ENCODE measurements at places on chromosomes 13 and 19.

DNA sequence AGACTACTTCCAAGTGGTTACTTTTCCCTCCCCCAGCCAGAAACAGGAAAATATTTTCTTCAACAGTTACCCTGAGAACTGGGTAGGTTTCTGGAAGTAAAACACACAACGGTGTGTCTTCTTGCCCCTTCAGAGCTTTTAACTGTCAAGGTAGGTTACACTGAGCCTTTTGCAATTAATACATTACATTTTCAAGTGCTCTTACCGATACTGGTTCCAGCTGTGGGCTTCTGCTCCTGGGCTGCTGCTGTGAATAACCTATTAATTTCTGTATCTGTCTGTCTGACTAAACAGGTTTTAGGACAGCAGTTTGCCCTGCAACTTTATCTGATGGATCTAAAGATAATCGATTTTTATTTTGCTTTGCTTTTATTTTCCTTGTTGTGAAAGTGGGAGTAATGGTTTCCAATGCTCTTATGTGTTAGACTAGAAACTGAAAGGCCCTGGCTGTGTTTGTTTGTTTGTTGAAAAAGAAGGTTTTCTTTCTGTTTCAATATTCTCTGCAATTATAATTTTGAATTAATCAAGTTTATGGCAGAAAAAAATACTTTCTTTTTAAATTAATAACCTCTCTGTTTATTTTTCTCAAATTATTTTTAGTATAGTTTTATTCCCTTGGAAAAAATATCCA lies 196.7 kb upstream of the SLITRK6 start:
- DNase-seq, result no peak

DNA sequence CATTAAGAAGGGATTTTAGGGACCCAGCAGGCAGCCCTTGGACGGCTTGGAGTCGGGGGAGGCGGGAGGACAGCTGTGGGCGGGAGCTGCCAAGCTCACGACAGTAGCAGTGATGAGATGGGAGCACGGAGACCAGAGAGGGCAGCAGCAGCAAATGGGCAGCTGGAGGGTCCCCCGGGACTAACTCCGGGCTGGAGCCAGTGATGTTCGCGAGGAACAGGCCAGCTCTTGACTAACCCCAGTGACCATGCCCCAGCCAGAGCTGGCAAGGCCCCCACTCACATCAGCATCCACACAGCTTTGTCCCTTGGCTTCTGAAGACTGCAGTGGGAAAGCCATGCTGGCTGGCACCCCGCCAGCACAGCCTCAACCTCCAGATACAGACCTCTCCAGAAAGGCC lies 81.9 kb downstream of the RAB20 start:
- DNase-seq, result no peak

DNA sequence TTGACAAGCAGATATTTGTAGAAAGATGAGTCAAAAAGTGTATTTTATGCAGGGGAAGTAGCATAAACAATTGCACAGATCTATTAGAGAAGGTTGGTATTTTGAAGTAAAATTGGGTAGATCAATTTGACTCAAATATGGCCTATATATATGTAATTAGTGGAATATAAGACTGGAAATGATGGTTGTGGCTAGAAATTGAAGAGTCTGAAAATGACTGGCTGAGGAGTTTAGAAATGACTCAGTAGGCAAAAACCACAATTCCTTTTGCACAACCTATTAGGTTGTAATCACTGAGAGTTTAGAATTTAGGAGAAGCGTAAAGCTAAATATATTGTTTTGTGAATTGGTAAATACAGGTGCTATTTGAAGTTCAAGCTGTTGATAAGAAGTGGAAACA lies 622.6 kb upstream of the PCDH20 start:
- no peak for DNase-seq

- DNase-seq, result no peak
Observed at GRCh38 chr13:97338571-97338970, 95.4 kb upstream of the RAP2A start.

GRCh38 chr13:70080012-70080411 lies 27.6 kb upstream of the ATXN8OS start:
- DNase-seq, result no peak

- DNase-seq, result peak; percentile 61
Observed at GRCh38 chr19:485583-486236, 10.6 kb upstream of the MADCAM1 start.

DNA sequence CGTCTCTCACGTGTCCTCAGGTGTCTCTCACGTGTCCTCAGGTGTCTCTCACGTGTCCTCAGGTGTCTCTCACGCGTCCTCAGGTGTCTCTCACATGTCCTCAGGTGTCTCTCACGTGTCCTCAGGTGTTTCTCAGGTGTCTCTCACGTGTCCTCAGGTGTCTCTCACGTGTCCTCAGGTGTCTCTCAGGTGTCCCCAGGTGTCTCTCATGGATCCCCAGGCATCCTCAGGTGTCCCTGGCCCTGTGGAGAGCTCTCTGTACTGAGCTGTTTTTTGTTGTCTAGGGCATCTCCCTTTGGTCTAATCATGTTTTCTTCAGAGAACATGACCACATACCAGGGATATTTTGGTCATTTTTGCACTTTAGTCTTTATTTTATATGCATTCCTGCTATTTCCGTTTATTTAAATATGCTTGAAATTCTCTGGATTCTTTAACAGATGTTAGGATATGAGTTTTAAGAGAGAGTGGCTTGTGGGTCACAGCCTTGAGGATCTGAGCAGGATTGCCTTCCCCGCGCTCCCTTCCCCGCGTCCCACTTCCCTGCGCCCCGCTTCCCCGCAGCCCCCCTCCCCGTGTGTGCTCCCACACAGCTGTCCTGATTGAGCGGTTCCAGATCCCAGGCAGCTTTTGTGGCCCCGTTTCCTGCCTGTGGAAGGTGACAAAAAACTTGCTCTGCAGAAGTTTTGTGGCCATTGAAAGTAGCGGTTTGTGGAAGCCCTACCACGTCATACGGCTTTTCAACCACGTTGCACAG lies 31.9 kb downstream of the ATP4B start:
- DNase-seq, result peak; percentile 17

DNA sequence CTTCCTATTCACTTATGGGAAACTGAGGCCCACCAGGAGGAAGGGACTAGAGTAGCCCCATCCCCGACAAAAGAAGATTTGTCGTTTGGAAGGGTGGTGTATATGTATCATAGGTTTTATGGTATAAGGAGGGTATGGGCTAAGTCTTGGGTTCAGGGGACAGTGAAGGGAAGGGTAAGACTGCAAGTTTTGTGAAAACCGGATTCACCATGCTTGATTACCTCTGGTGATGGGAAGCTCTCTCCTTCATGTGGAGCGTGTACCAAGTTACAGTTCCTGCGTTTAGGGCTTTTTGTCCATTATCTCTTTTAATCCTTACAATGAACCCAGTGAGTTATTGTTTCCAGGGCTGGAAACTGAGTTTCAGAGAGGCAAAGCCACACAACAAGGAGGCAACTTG lies 3.8 kb downstream of the VASP start:
- no peak for DNase-seq

DNA sequence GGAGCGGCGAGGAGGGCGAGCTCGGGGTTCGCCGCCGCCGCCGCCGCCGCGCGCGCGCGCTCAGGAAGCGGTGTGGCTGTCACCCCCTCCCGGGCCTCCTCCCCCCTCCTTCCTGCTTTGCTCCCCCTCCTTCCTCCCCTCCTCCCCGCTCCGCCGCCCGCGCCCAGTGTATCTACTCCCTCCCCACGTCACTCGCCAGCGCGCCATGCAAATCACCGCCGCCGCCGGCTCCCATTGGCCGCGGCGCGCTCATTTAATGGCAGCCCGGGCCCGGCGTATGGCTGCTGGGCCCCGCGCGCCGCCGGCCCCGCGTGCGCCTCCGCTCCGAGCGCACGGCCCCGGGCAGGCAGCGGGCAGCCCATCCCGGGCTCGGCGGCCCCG lies 335 bp upstream of the SOX1 start:
- peak; percentile 58 for DNase-seq

DNA sequence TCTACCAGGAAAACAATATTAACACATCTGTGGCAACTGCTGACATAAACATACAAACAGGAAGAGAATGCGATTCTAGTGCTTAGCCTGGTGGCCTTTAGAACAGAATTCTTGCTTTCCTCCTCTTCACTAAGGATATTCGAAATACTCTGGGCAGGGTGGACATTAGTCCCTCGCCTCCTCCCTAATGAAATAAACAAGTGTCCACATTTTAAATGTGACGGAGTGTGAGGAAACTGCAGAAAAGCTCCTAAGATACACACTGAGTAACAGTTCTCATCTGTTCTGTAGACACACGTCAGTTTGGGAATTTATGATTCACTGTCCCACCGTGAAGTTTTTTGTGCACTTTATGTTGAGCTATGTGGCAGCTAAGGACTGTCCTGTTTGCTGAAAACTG lies 639 bp downstream of the STARD13 start:
- DNase-seq, result peak; percentile 47

GRCh38 chr13:109715902-109716301 lies 70.5 kb downstream of the IRS2 start:
- peak; percentile 22 for DNase-seq

DNA sequence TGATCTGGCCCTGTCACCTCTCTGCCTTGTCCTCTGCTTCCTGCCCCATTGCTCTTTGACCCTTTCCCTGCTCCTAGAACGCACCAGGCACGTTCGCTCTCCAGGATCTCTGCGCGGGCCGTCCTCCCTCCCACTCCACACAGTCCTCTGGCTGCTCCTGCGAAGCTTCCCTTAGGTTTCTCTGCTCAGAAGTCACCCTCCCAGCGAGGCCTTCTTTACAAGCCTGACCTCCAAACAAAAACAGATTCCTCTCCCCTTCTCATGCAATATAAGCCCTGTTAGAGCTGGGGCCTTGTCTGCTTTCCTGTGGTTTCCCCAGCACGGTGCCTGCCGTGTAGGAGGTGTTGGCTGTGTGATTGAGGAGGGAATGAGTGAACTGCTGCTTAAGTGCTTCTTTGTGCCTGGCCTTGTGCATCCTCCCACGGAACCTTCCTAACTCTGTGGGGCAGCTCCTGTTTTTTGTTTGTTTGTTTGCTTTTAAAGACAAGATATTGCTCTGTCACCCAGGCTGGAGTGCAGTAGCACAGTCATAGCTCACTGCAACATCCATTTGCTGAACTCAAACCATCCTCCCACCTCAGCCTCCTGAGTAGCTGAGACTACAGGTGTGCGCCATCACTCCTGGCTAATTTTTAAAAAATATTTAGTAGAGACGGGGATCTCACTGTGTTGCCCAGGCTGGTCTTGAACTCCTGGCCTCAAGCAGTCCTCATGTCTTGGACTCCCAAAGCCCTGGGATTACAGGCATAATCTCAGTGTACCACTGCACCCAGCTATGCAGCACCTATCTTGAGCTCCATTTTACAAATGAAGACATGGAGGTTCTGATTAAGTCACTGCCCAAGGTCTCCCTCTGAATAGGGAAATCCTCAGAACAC lies 82.0 kb downstream of the SIPA1L3 start:
- DNase-seq, result peak; percentile 46

GRCh38 chr13:98343461-98343860 lies 166.4 kb upstream of the RNF113B start:
- DNase-seq, result no peak

DNA sequence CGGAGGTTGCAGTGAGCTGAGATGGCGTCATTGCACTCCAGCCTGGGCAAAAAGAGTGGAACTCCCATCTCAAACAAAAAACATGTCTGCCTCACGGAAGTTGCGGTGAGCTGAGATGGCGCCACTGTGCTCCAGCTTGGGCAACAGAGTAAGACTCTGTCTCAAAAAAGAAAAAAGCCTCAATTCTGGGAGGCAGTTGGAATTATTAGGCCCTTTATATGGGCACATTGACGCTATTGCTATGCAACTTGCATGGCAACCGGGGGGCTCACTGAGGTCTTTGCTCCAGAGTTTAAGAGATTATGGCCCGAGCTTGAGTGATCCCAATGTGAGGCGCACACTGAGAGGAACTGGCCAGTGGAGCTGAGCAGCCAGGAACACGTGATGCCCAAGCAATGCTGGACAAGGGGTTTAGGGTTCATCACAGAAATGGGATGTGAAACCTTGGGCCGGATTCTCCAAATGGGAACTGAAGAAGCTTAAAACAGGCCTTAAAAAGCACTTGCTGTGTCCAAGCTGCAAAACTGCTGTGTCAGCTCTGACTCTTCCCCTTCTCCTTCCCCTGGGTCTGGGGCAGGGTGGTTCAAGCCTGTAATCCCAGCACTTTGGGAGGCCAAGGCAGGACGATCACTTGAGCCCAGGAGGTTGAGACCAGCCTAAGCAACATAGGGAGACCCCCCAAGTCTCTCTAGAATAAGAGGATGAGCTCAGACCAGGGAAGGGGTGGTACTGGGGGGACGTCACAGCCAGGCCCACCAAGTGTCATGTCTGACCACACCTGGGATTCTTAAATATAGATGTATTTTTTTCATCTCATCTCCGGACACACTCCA lies 2.5 kb downstream of the FTL start:
- DNase-seq, result no peak

GRCh38 chr13:61094865-61095264 lies 320.8 kb downstream of the PCDH20 start:
- no peak for DNase-seq

- peak; percentile 48 for DNase-seq
Observed at GRCh38 chr13:108120302-108120701, 95.0 kb downstream of the LIG4 start.

DNA sequence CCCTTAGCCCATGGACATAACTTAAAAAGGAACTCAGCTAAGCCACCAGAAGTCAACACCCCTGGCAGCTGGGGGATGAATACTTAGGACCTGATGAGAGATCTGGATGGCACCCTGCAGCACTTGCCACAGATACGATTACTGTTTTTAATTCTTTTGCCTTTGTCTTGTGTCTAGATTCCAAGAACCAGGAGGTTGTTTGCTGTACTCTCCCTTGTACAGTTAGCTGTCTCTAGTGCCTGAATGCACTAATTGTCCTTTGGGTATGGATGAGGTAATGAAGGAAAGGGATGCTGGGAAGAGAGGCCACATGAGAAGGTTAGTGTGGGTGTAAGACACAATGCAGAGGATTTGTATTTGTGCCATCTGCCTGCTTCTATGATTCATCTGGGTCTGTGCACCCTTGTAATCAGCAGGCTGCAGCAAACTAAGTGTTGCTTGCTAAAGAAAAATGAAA lies 385.8 kb downstream of the KCNRG start:
- DNase-seq, result peak; percentile 83

GRCh38 chr19:52667972-52668371 lies 29.8 kb upstream of the ZNF83 start:
- DNase-seq, result no peak

GRCh38 chr19:33343859-33344572 lies 29.5 kb upstream of the CEBPG start:
- no peak for DNase-seq

DNA sequence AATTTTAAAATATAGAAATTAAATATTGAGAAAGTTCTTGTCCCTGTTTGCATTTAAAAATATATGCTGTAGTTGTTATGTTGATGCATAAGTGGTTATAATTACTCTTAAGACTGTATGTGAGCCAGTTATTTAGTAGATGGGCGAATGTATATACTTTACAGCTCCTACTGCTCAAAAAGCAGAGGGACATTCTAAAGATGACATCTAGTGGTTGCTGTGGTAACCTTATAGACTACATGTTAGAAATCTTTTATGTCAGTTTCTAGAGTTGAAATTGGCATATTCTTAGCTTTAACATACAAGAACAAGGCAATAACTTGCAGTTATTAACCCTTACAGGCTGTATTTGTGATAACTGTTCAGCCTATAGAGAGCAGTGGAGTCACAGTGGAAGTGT lies 160.5 kb downstream of the OLFM4 start:
- DNase-seq, result no peak

GRCh38 chr13:87498681-87499080 lies 172.5 kb upstream of the SLITRK5 start:
- peak; percentile 40 for DNase-seq
